ENCODE measurements at places on chromosomes 7 and 10.

DNA sequence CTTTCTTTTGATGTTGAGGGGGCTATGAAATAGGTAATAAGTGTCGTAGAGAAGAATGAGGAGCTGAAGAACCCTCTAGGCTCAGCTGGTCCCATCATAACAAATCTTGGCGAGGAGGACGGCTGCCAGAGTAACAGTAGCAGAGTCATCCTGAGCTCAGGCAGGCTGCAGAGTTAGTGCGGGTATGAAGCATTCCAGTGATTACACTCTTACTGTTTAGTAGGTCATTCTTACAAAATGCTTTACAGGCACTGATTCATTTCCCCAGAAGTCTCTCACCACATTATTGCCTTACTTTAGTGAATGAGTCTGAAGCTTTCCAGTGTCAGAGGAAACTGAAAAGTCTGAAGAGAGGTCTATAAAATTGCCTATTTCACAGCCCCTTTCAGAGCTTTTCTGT is 43.9 kb upstream of the GPR158 start:
- H3K36me3 ChIP-seq = no peaks in the 10 kb centered on the region
- DNase-seq = no peak
- no peaks in the 10 kb centered on the region for H3K27me3 ChIP-seq
- no peak overlapping the region for H3K4me3 ChIP-seq

- H3K27ac ChIP-seq = no peak overlapping the region
- H3K36me3 ChIP-seq = no peaks in the 10 kb centered on the region
- H3K27me3 ChIP-seq = no peaks in the 10 kb centered on the region
- H3K4me1 ChIP-seq = peaks cover 16% of the 10 kb centered on the region
- no peak overlapping the region for H3K4me3 ChIP-seq
Observed at GRCh38 chr10:93445097-93445960, 36.8 kb downstream of the MYOF start.

- H3K4me3 ChIP-seq = no peak overlapping the region
- no peak for DNase-seq
- no peaks in the 10 kb centered on the region for H3K27me3 ChIP-seq
- H3K27ac ChIP-seq = no peak overlapping the region
- no peaks in the 10 kb centered on the region for H3K4me1 ChIP-seq
Observed at GRCh38 chr7:37084303-37084702, 360.0 kb upstream of the AOAH start.

DNA sequence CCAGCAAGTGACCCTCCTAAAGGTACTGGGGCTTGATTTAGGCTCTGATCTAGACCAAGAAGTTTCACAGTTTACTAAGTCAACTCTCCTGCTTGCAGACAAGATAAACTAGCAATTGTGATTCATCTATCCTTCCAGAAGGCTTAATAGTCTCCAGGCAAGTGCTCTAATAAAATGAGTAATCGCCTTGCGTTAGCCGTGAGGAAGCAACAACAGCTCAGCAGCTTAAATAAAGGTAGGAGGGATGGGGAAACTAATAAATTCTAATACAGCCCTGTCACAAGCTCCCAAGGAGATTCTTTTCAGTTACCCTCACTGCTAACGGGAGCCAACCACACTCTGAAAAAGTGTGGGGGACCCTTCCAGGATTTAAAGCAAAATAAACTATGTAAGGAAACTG is 48.4 kb downstream of the FRMD4A start:
- DNase-seq = no peak
- H3K36me3 ChIP-seq = no peaks in the 10 kb centered on the region
- H3K27ac ChIP-seq = no peak overlapping the region
- H3K4me1 ChIP-seq = no peaks in the 10 kb centered on the region
- H3K27me3 ChIP-seq = no peaks in the 10 kb centered on the region

- H3K27me3 ChIP-seq = no peaks in the 10 kb centered on the region
- DNase-seq = no peak
- H3K27ac ChIP-seq = no peak overlapping the region
- no peak overlapping the region for H3K4me3 ChIP-seq
- H3K36me3 ChIP-seq = no peaks in the 10 kb centered on the region
Observed at GRCh38 chr7:82616059-82616728, 172.6 kb upstream of the CACNA2D1 start.

GRCh38 chr7:123555484-123555883 is 2.1 kb downstream of the NDUFA5 start:
- no peak overlapping the region for H3K4me3 ChIP-seq
- no peaks in the 10 kb centered on the region for H3K27me3 ChIP-seq
- no peak for DNase-seq
- peaks cover 10% of the 10 kb centered on the region for H3K4me1 ChIP-seq
- no peak overlapping the region for H3K27ac ChIP-seq

- no peak for DNase-seq
- H3K27ac ChIP-seq = no peak overlapping the region
- no peak overlapping the region for H3K4me3 ChIP-seq
- no peaks in the 10 kb centered on the region for H3K4me1 ChIP-seq
- H3K27me3 ChIP-seq = no peaks in the 10 kb centered on the region
- H3K36me3 ChIP-seq = no peaks in the 10 kb centered on the region
Observed at GRCh38 chr10:92832121-92832520, 16.2 kb upstream of the EXOC6 start.

- H3K27ac ChIP-seq = no peak overlapping the region
- no peak overlapping the region for H3K4me3 ChIP-seq
- H3K4me1 ChIP-seq = no peaks in the 10 kb centered on the region
- DNase-seq = no peak
- no peaks in the 10 kb centered on the region for H3K36me3 ChIP-seq
- no peaks in the 10 kb centered on the region for H3K27me3 ChIP-seq
Observed at GRCh38 chr10:132493246-132493755, 44.3 kb upstream of the INPP5A start.

DNA sequence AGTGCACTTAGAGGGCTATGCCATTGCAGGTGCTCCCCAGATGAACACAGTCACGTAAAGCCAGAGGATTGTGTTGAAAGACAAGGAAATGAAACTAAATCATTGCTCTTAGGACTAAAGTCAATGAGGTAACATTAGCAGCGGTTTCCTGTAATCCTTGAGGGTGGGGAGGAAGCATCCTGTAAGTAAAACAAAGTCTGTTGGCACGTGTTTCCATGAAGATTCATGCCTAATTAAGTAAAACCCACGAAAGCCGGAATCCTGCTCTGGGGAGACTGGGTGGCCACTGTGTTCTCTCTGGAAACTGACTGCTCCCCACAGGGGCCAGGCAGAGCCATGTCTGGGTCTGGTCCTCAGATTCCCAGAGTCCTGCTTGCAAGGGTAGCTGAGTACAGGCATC is 18.3 kb downstream of the STEAP1B start:
- no peak overlapping the region for H3K27ac ChIP-seq
- DNase-seq = no peak
- no peak overlapping the region for H3K4me3 ChIP-seq

GRCh38 chr10:49612513-49613164 is 1.2 kb upstream of the CHAT start:
- DNase-seq = peak; percentile 86
- no peaks in the 10 kb centered on the region for H3K36me3 ChIP-seq
- peaks cover 21% of the 10 kb centered on the region for H3K4me1 ChIP-seq
- H3K4me3 ChIP-seq = no peak overlapping the region

GRCh38 chr10:20407357-20407756 is 489.8 kb downstream of the NEBL start:
- DNase-seq = no peak
- H3K36me3 ChIP-seq = no peaks in the 10 kb centered on the region
- no peaks in the 10 kb centered on the region for H3K27me3 ChIP-seq
- H3K4me3 ChIP-seq = no peak overlapping the region

- peaks cover 9% of the 10 kb centered on the region for H3K4me1 ChIP-seq
- no peak overlapping the region for H3K4me3 ChIP-seq
- DNase-seq = no peak
Observed at GRCh38 chr10:14581553-14582321, 193.0 kb downstream of the FAM107B start.

DNA sequence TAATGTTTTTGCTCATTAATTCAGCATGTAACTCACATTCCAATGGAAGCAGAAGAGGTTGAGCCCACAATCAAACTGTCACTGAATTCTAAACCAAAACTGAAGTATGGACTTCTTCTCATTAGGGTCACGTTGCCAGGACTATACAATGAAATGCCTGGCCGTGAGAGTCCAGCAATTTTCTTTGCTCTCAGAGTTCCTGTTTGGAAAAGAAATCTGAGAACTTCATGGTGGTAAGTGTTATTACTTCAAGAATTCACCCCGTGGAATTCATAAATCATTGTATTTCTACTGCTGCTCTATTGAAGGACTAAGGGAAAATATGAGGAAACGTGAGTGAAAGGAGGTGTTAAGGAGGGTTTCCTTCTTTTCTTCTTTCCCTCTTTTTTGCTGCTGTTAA is 441.8 kb upstream of the AKR1E2 start:
- no peaks in the 10 kb centered on the region for H3K4me1 ChIP-seq
- H3K27ac ChIP-seq = no peak overlapping the region
- H3K27me3 ChIP-seq = no peaks in the 10 kb centered on the region

- H3K4me3 ChIP-seq = no peak overlapping the region
- peaks cover 9% of the 10 kb centered on the region for H3K4me1 ChIP-seq
- H3K27ac ChIP-seq = no peak overlapping the region
- no peak for DNase-seq
- no peaks in the 10 kb centered on the region for H3K36me3 ChIP-seq
Observed at GRCh38 chr7:26413007-26413691, 121.5 kb downstream of the SNX10 start.

- H3K36me3 ChIP-seq = no peaks in the 10 kb centered on the region
- no peak for DNase-seq
- H3K27me3 ChIP-seq = peaks cover 100% of the 10 kb centered on the region
- H3K27ac ChIP-seq = no peak overlapping the region
- no peak overlapping the region for H3K4me3 ChIP-seq
Observed at GRCh38 chr10:102235598-102235920, 5.8 kb downstream of the PITX3 start.

GRCh38 chr10:45558425-45558824 is 114.1 kb downstream of the ZFAND4 start:
- H3K36me3 ChIP-seq = no peaks in the 10 kb centered on the region
- H3K27me3 ChIP-seq = no peaks in the 10 kb centered on the region
- peaks cover 6% of the 10 kb centered on the region for H3K4me1 ChIP-seq
- H3K4me3 ChIP-seq = no peak overlapping the region
- no peak for DNase-seq
- H3K27ac ChIP-seq = no peak overlapping the region

GRCh38 chr7:82029236-82029913 is 259.5 kb upstream of the HGF start:
- no peak overlapping the region for H3K27ac ChIP-seq
- DNase-seq = no peak
- no peaks in the 10 kb centered on the region for H3K36me3 ChIP-seq
- no peaks in the 10 kb centered on the region for H3K27me3 ChIP-seq
- no peak overlapping the region for H3K4me3 ChIP-seq
- no peaks in the 10 kb centered on the region for H3K4me1 ChIP-seq

GRCh38 chr10:11209830-11210181 is 192.1 kb downstream of the CELF2 start:
- no peaks in the 10 kb centered on the region for H3K36me3 ChIP-seq
- no peak overlapping the region for H3K27ac ChIP-seq
- DNase-seq = no peak
- H3K4me1 ChIP-seq = peaks cover 40% of the 10 kb centered on the region
- H3K4me3 ChIP-seq = no peak overlapping the region
- no peaks in the 10 kb centered on the region for H3K27me3 ChIP-seq

DNA sequence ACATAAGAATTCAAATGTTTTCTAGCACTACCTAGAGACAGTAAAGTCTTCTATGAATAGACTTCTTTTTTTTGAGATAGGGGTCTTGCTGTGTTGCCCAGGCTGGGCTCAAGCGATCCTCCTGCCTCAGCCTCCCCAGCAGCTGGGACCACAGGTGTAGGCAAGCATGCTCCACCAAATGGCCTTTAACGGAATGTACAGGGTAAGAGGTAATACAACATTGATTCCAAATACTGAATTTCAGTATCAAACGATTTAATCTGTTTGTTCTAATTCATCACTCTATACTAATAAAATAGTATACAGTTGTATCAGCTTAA is 55.8 kb upstream of the NCAPG2 start:
- no peak for DNase-seq
- H3K27ac ChIP-seq = no peak overlapping the region
- no peaks in the 10 kb centered on the region for H3K36me3 ChIP-seq
- no peaks in the 10 kb centered on the region for H3K27me3 ChIP-seq
- H3K4me1 ChIP-seq = no peaks in the 10 kb centered on the region
- no peak overlapping the region for H3K4me3 ChIP-seq
